ENCODE measurements at places on chromosomes 6 and 20.

GRCh38 chr6:53704700-53705099, 39.1 kb upstream of the KLHL31 start:
- no peak for DNase-seq

DNA sequence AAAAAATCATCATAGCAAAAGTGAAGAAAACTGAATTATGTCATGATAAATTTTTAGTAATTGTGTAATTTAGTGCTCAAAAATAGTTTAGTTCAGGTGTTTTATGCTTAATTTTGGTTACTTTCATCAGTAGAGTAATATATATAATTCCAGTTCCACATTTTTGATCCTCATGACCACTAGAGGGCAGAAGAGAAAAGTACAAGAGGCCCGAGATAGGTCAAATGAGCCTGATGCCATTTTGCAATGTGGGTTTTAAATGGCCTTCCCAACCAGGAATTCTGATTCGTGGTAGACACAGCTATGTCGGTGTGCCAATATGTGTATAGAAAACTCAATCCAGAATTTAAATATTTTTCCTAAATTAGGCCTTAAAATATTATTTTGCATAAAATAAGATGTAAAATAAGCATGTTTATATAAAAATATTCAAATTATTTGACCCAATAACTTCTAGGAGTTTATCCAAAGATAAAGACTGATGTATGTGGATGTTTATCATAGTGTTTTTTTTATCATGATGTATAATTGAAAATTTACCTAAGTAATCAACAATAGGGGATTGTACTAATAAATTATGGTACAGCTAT, 159.7 kb upstream of the RPS6KA2 start:
- DNase-seq = peak; percentile 78

GRCh38 chr6:53735896-53736295, 58.9 kb upstream of the LRRC1 start:
- DNase-seq = no peak

- no peak for DNase-seq
Measured at GRCh38 chr20:34988191-34988540, 32.5 kb downstream of the MYH7B start.

GRCh38 chr6:168302534-168302933, 17.0 kb downstream of the DACT2 start:
- no peak for DNase-seq

GRCh38 chr20:37977786-37978185, 55.5 kb downstream of the TTI1 start:
- DNase-seq = no peak

DNA sequence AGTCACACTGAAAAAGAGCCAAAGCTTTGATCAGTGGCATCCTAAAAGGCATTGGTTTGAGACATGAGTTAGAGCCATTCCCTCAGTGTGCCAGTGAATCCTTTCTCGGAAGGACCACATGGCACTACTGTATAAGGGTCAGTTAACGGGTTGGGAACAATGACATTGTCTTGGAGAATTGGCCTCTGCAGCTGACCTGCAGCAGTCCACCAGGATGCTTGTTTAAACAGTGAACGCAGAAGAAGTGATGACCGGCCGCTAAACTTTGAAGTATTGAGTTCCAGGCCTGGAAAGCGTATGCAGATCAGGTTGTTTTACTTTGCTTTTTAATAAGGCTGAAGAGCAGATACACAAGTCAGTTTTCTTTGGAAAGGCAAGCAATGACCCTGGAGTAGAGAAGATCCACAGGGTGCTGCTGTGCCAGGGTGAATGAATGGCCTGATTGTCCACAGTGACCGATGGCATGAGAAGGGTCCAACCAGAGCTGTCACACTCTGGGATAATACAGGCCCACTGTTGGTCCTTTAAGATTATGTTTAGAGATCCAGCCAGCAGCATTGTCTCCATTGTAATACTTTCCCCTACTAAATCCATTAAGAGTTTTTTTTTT, 57.8 kb downstream of the GMPR start:
- DNase-seq = no peak

- no peak for DNase-seq
Measured at GRCh38 chr6:38155144-38155543, 335.6 kb downstream of the ZFAND3 start.

DNA sequence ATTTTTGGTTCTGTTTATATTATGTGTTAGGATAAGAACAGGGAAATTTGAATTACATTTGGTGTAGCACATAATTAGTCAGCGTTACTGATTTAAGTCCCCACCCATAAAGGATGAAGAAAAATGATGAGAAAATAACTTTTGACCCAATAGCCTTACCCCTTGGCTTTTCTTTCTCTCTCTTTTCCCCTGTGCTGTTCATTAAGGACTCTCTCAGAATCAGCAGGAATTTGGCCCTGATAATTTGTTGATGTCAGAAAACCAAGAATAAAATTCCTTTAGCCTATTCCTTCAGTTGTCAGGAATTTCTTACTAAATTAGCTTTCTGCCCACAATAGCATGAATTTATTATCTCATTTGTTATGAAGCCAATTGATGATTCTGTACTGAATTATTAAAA, 18.5 kb downstream of the PLCB1 start:
- DNase-seq = no peak

DNA sequence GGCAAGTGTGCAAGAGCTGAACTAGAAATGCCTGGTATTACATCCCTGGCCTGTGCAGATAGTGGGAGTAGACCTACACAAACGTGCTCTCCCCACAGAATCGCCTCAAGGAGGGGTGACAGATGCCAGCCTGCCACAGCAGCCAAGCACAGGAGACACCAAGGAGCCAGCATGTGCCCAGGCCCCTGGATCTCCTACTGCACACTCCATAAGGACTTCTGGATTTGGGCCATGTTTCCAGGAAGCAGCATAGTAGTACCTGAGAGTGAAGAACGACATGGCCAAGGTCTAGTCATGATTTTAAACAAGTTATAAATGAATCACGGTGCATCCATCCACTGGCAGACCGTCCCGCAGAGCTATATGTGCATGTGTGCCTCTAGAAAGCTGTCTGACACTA, 232.2 kb downstream of the SYNDIG1 start:
- no peak for DNase-seq

DNA sequence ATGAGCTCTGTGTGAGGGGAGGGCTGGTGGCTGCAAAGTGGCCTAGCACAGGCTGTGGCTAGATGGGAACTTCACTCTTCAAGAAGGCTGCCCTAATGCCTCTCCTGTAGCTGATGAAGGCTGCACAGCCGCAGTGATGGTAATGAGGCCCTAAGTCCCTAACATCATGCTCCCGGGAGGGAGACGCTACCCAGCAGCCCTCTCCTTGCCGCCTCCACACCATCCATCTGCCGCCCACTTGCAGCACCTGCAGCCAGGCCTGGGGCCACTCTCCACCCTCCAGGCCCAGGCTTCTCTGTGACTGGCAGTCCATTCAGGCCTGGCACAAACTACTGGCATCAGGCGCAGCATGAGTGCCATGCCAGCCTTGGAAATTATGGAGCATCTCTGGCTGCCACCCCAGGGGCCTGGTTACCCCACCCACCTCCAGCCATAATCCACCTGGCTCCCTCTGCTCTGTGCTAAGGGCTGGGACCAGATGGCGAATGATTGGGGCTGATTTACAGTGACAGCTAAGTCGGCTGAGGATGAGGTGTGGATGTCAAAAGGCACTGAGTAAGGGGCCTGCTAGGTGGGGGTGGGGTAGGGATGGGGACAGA, 284.2 kb downstream of the LRFN2 start:
- DNase-seq = no peak

- DNase-seq = no peak
Measured at GRCh38 chr6:11469684-11470083, 67.9 kb upstream of the TMEM170B start.

DNA sequence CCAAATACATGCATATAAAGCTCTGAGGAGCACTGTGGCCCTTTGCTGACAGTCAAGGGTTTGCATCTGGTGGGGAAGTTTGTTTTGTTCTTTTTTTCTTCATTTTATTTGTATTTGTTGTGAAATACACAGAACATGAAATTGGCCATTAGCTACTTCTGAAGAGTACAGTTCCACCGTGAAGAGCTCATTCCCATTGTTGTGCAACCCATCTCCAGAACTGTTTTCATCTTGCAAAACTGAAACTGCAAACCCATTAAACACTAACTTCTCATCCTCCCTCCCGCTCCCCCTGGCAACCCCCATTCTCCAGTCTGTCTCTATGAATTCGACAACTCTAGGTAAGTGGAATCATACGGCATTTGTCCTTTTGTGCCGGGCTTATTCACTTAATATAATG, 231.3 kb downstream of the TFAP2C start:
- DNase-seq = no peak

- no peak for DNase-seq
Measured at GRCh38 chr6:131733376-131734016, 22.7 kb upstream of the CTAGE9 start.

DNA sequence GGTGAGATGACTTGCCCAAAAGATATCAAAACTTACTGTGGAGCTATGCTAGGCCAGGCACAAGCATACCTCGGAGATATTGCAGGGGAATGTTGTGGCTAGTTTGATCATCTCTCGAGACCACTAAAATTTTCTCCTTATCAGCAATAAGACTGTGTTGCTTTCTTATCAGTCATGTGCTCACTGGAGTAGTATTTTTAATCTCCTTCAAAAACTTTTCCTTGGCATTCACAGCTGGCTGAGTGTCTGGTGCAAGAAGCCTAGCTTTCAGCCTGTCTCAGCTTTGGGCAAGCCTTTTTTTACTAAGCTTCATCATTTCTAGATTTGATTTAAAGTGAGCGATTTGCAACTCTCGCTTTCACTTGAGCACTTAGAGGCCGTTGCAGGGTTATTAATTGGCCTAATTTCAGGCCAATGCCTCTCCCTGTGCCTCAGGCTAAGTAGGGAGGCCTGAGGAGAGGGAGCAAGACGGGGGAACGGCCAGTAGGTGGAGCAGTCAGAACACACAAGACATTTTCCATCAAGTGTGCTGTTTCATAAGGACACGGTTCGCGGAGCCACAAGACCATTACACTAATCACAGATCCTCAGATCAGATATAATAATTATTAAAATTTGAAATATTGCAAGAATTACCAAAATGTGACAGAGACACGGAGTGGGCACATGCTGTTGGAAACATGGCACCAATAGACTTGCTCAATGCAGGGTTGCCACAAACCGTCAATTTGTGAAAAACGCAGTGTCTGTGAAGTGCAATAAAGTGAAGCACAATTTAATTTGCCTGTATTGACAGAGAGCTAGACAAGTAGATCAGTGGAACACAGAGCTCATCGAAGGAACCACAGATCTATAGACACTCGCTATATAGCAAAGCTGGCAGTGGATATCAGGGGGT, 106.8 kb upstream of the SIRPG start:
- DNase-seq = peak; percentile 44

DNA sequence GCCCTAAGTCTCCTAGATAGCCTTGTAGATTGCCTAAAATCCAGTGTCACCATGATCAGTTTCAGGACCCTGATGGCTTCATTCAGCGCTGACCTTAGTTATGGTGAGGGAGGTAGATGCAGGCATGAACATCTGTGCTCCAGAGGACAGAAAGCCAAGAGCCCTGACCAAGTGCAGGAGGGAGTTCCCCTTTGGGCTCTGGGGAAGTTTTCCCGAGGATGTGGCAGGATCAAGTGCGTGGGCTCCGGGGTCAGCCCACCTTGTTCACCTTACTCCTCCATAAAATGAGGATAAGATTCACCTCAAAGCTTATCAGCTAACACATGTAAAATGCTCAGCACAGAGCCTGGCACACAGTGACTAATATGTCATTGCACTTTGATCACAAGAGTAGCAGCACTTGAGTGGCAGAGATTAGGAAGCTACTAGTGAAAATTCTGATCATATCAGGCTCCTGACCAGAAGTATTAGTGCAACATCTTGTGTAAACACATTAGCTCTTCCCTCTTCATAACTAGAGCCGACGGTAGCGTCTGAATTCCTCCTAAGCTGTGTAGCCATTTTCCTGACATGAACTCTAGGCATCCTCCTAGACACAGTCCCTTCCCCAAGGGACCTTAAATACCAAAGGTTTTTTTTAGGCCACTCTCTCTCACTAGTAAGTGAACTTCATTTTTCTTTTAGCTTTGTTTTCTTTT, 125.2 kb downstream of the SULF2 start:
- no peak for DNase-seq

DNA sequence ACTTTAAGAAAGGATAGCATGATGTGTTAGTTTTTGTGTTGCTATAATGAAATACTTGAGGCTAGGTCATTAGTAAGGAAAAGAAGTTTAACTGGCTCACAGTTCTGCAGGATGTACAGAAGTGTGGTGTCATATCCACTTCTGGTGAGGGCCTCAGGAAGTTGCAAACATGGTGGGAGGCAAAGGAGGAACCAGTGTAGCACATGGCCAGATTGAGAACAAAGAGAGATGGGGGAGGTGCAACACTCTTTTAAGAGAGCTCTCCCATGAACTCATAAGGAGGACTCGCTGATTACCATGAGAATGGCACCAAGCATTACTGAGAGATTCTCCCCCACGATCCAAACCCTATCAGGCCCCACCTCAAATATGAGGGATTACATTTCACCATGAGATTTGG, 265.4 kb downstream of the RIMS1 start:
- no peak for DNase-seq

DNA sequence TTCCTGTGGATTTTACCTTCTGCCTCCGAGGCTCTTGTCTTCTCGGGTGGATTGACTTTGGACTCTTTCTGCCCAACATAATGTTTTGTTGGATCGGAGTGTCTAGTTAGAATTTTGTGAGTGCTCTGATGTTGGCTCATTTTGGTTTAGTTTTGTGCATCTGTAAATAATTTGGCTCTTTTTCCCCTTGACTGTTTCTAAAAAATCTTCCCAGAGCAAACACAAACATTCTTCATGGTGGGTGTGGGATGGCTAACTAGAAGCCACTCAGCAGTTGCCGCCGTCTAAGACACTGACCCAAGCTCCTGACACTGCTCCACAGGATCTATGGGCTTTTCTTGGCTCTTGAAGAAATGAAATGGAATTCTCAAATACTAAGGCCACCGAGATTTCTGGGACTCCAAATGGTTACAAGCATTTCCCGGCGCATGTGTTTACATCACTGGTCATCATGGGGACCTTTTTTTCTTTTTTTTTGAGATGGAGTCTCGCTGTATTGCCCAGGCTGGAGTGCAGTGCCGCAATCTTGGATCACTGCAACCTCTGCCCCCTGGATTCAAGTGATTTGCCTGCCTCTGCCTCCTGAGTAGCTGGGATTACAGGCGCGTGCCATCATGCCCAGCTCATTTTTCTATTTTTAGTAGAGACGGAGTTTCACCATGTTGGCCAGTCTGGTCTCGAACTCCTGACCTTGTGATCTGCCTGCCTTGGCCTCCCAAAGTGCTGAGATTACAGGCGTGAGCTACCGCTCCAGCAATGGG, 92.0 kb upstream of the FRMD1 start:
- DNase-seq = no peak

GRCh38 chr20:58523971-58524315, 8.7 kb upstream of the APCDD1L start:
- DNase-seq = no peak

GRCh38 chr6:26358511-26358981, 6.5 kb upstream of the BTN3A2 start:
- DNase-seq = no peak

All from SHP77 treated with DMSO at 0.1 percent for 48 hours (cell line).